ENCODE measurements at places on chromosomes 6 and 20.

DNA sequence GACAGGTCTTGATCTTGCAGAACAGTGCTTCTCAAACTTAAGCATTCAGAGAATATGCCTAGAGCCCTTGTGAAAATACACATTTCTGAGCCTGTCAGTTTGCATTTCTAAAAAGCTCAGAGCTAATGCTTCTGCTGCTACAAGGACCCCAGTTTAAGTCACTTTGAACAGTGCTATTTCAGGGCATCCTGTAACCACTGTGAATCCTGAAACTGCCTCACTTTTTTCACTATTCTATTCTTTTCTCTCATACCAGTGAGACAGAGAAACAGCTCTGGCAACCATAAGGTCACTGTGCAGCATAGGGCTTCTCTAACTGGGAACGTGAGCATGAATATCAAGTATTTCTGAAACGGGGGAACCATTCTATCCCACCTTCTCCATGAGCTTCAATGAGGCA is 51.2 kb downstream of the LGSN start:
- no peak for DNase-seq

- no peak for DNase-seq
These were observed 7.9 kb downstream of the PHACTR2 start for GRCh38 chr6:143685653-143686052.

GRCh38 chr20:4320291-4320690 is 304.9 kb upstream of the RNF24 start:
- DNase-seq = no peak

GRCh38 chr6:131636880-131637792 is at the start of gene ENPP3:
Gene ENPP3 (plus strand): TSS chr6:131637302. CDS start chr6:131637385, 83 bp downstream.
- DNase-seq = no peak

DNA sequence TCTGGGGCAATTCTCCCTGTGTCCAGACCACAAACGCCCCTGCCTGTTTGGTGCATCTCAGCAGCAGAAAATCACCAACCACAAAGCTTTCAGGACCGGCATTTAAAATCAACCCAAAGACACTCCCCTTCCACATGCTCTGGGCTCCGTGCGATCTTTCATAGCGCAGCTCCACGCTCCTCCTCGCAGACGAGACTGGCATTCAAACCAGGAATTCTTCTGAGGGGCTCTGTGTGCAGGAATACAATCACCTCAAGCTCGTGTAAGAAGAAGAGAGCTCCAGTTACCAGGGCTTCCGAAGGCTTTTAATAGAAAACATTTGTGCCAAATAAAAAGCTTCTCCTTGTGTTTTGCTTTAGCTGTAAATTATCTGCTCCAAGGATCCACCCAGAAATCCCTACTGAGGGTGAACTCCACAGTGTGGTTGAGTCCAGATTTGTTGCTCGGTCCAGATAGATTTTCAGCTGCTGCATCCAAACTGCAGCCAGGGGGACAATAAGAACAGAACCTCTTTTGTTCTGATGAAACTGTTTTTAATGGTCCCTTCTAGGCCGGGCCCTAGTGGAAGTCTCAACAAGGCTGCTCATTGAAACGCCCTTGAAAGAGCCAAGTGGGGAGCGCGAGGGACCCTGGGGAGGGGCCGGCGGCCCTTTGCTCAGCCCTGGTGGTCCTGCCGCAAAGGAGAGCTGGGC is 16.4 kb upstream of the BMP7 start:
- DNase-seq = no peak

GRCh38 chr6:33607126-33607783 is 13.9 kb upstream of the ITPR3 start:
- DNase-seq = no peak

- DNase-seq = no peak
These were observed 37.8 kb downstream of the PTPRT start for GRCh38 chr20:43151901-43152300.

- no peak for DNase-seq
These were observed 17.5 kb downstream of the PIM1 start for GRCh38 chr6:37187321-37188022.

- DNase-seq = no peak
These were observed 7.3 kb upstream of the PDYN start for GRCh38 chr20:2001119-2001518.

DNA sequence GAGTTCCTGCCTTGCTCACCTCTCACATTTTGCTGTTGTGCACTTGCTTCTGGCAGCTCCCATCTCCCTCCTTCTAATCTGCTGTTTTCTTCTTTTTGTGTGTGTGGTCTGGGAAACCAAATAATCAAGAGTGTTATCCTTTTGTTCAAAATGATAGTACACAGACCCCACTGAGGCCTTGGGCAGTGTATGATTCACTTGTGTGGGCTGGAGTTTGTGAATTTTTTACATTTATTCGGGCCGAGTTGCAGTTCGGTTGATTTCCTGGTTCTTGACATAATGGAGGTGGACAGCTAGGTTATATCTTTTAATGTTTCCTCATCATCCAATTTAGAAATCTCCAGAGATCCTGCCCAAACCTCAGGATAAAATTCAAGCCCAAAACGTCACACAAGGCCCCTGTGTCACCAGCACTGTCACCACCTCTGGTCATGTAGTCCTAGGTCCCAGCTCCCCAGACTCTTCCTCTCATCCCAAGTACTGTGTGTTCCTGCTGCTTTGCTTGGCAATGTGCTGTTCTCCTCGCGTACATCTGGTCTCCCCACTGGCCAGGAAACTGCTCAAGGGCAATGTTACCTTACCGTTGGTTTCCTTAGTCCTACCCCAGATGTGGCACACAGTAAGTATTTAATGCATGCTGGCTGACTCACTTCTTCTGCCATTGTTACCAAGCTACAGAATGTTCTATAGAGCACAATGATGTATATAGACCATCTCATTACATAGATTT is 55.7 kb upstream of the PHACTR2 start:
- DNase-seq = no peak

DNA sequence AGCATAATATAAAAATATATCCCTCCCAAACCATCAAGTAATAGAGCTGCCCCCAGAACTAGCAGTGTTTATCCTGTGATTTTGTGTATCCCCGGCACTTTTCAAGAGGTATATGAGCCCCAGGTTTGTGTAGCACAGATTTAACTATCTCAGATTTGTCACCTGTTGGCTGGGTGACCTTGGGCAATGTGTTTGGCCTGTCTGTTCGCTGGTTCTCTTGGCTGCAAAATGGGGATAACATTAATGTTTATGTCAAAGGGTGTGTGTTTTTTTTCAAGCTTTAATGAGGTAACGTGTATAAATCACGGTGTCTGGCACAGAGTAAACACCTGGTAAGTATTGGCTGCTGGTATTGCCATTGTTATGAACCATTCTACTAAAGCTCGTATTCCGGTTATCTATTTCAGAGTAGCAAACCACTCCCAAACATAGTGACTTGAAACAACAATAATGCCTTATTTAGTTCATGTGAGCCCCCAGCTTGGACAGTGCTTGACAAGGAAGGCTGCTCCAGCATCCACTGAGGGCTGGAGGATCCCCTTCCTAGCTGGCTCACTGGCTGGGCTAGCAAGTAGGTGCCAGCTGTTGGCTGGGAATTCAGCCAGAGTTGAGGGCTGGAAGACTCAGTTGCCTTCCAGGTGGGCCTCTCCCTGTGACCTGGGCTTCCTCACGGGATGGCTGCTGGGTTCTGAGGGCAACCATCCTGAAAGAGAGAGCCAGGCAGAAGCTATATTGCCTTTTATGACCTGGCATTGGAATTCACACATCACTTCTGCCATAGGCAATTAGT is 36.2 kb downstream of the PDRG1 start:
- DNase-seq = no peak
